ENCODE measurements at places on chromosomes 6 and 20.

DNA sequence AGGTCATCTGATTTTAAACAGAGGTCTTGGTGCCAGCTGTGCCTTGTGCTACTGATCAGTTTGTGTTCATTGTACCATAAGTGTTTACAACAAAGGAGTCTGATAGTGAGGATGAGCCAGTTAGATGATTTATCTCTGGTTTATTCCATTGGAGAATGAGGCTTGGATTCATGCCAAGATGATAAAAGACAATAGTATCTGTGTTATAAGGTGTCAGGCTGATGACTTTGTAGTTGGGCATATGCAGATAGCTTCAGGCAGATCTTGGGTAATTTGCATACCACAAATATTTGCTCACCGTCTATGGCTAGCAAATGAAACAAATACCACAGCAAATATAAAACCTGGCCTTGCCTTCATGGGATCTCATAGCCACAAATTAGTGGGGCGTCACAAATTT lies 43.3 kb upstream of the PHACTR2 start:
- DNase-seq, result no peak

DNA sequence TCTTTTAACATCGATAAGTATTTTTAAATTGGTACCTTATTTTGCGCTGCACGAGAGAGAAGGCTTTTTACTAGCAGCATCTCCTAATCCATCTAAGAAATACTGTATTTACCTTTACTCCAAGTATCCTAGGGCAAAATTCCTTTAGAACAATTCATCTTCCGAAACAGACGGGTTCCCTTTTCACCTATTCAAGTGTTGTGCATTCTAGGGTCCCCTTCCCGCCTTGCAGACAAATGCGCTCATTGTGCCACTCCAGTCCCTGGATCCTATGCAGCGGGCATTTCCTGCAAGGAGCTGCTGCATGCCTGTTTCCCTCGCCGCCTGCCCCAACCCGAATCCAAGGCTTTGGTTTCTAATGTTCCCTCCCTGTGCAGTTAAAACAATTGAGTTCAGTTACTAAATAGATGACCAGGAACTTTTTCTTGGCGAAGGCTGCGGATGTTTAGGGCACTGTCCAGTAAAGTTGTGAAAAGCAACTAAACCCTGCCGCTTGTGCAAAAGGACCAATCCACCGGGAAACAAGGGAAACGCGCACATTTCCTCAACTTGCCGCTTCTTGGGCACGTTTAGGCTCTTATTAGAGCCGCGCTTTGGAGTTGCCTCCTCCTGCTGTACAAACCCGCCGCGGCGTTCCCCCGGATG lies 556 bp upstream of the SCAF8 start:
- DNase-seq, result no peak

DNA sequence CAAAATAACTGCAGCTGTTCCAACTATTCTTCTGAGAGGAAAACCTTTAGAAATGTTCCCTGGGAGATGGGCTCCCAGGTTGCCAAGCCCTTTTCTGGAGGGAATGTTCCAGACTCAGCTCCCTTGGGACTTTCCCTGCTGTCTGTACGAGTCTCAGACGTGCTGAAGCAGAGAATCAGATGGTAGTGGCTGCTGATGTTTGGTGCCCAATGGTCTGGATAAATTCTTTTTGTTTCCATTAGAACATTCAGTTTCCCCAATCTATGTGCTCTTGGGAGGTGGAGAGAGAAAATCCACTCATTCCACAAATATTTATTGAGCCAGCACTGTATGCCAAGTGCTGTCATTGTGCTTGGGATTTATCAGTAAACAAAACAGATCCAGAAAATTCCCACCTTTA lies 40.0 kb downstream of the SNHG17 start:
- no peak for DNase-seq

GRCh38 chr20:13117200-13117599 lies 103.9 kb upstream of the ISM1 start:
- DNase-seq, result no peak

DNA sequence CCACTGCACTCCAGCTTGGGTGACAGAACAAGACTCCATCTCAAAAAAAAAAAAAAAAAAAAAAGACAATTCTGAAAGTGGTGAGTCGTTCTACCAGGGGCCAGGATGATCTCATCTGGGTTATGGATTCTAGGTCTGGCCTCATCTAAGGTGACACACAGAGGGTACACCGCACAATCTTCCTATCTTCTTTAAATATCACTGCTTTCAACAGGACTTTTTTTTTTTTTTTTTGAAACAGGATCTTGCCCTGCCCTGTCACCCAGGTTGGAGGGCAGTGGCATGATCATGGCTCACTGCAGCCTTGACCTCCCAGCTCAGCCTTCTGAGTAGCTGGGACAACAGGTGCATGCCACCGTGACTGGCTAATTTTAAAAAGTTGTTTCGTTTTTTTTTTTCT lies 67.7 kb downstream of the SLC16A10 start:
- no peak for DNase-seq

DNA sequence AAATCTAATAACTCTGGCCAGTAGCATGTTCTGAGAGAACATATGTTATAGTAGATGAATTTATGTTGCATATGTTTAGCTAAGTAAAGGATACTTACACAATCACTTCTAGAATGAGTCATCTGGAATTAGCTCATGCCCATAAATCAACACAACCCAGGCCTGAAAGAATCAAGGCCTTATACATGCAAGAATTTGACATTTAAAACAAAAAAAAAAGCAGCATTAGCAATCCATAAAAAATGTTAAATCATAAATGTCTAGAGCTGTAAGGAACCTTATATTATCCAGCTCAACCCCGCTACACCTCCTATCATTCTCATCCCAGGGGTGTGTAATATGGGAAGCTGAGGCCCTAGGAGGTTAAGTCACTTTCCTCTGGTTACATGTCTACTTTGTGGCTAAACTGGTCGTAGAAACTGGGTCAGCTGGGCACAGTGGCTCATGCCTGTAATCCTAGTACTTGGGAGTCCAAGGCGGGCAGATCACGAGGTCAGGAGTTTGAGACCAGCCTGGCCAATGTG lies 105.2 kb upstream of the CARMIL1 start:
- no peak for DNase-seq

GRCh38 chr6:168122011-168122410 lies 43.0 kb upstream of the FRMD1 start:
- no peak for DNase-seq

- DNase-seq, result no peak
Measured at GRCh38 chr6:160792708-160793107, 90.7 kb downstream of the PLG start.

DNA sequence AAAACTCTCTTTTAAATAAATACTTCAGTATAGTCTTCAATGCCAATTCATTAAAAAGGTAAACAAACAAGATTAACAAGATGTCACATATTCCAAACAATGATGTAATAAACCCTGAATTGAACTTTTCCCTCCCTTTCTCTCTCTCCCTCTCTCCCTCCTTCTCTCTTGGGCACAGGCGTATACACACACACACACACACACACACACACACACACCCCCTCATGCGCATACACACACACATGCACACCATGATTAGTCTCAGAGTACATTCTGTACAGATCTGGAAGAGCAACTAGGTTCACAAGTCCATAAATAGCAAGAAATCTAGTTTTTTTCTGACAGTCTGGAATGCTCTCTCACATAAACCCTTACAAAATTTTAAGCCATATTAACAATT lies 128.3 kb downstream of the DST start:
- DNase-seq, result no peak

DNA sequence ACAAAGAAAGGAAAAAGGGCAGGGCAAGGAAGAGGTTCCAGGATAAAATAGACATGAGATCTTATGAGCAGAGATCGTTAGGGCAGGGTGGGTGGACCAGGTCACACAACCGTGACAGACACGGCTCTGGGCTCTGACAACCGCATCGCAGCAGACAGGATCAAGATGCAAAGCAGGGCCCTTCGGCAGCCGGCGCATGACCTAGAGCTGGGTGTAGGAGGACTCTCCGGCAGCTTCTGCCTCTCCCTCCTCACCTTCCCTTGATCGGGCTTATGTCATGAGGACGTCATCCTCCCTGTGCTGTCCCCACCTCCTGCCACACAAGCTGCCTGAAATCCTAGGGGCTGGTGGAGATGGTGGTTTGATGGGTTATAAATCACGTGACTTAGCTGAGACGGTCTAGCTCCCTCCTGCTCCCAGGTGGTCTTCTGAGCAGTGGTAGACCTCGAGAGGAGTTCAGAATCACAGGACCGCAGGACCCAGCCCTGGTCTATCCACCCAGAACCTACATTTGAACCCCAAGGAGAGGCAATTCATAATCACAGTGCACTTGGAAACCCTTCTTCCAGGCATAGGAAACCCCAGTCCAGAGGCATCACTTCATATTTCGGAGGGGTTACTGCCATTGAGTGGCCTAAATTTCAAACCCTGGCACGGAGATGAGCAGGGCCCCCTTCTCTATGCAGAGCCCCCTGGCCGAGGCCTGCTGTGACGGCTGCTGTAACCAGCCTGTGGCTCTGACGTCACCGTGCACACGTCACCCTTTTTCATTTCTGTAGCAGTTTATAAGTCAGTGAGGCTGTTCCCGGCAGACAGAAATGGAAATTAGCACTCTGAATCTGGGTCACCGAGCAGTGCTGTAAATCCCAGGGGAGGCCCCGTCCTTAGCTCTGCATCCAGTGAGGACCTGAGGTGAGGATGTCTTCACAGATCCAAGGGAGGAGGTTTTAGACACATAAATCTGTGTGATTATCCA lies 8.7 kb upstream of the CCR6 start:
- DNase-seq, result peak; percentile 38

GRCh38 chr6:128919412-128920180 lies 36.7 kb downstream of the LAMA2 start:
- no peak for DNase-seq

- no peak for DNase-seq
Measured at GRCh38 chr6:72382602-72383529, 239.0 kb upstream of the KCNQ5 start.

DNA sequence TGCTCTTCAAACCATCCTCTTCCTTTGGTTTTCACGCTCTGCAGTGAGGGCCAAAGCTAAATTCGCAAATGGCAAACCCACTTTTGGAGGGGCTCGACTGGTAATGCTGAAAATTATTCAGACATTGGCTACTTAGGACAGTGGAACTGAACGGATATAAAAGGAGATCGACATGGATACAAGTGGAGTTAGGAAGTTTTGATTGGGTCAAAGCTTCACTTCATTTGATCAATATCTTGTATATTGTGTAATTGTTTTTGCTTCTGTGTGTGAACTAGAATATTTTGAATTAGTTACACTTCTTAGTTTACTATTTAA lies 1.2 kb downstream of the FAM8A1 start:
- no peak for DNase-seq

DNA sequence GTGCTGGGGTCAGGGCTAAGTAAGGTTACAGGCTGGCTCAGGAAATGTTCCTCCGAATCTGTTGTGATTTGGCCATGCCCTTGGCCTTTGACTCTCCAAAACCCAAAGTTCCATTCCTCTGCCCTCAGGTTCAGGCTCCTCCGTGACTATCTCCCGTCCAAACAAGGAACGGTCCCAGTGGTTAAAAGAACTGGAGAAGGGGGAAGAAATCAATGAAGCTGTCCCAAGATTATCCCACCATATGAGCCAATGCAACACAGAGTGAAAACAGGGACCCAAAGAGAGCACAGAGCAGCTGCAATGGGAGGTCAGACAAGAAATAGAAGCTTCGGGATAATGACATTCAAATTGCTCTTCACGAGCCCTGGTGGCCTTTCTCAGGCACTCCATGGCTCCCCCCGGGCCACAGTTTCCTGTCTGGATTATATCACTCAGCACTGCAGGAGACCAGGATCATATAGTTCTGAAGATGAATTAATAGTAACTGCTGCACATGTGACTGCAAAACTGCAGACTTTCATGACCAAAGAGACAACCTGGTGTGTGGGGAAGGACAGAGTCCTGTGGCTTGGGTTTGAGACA lies 211.3 kb downstream of the ZNF217 start:
- DNase-seq, result no peak

DNA sequence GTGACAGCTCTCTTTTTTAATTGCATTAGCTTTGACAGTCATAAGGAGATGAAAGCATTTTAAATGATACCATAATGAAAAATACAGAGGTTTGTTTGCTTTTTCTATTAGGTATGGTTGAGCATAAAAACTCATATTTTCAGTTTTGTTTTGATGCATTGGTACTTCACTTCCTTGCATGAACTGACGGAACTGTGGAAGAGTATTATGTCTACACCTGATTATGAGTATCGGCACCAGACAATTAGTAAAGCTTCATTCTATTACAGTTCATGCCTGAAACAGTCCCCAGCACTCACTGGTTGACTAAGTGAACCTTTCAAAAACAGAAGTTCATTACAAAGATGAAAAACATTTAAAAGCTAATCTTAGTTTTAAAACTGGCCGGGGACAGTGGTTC lies 593.0 kb downstream of the GRIK2 start:
- no peak for DNase-seq

- no peak for DNase-seq
Measured at GRCh38 chr6:16659466-16660156, 101.6 kb downstream of the ATXN1 start.

GRCh38 chr6:112539355-112539754 lies 192.2 kb downstream of the RFPL4B start:
- no peak for DNase-seq

- DNase-seq, result no peak
Measured at GRCh38 chr6:99192561-99192960, 156.9 kb downstream of the FAXC start.

- DNase-seq, result no peak
Measured at GRCh38 chr20:7195704-7196103, 428.2 kb downstream of the BMP2 start.

DNA sequence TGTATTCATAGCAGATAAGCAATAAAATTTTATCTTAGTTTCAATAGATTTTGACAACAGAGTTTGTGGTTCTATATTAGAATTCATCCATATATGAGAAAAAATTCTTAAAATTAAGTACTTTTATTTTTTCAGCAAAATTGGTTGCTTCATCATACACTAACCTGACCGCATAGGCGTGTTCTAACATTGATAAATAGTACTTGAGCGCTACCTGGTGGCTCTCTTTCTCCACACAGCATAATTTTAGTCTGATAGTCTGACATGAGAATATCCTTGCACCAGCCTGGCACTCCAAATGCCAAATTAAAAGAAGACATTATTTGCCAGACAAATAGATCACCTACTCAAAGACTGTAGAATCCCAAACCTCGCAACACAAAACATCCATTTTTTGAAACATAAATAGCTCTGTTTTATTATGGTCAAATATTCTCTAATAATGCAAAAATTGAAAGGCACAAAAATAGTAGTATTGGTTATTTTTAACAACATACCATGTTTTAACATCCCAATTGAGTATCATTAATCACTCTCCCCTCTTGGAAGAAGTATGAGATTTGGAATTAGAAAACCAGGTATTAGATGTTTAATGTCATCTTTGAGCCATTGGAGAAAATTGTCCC lies 33.0 kb upstream of the FILIP1 start:
- no peak for DNase-seq

DNA sequence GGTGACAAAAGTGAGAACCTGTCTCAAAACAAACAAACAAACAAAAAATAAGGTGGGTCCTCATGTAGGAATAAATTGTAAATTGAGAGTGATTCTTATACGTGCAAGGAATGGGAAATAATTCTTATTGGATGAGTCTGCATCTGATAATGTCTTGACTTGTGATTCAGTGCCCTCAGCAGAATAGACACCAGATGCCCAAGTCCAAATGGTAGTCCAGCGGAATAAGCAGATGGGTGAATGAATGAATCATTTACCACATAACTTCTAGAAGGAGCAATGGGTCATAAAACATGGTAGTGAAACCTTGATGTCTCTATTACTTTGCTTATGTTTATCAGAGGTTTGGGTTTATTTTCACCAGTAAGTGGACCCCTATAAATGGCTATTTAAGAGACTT lies 747.7 kb downstream of the PHF3 start:
- DNase-seq, result no peak

- DNase-seq, result no peak
Measured at GRCh38 chr20:41697861-41698559, 79.8 kb upstream of the CHD6 start.

- DNase-seq, result no peak
Measured at GRCh38 chr6:127924440-127924839, 23.6 kb upstream of the THEMIS start.
